ENCODE measurements at places on chromosomes 1 and 21.

GRCh38 chr21:17903029-17903806 lies 84.1 kb upstream of the C21orf91 start:
- DNase-seq: peak; percentile 67

GRCh38 chr1:194846488-194846887 lies 1660.1 kb upstream of the B3GALT2 start:
- peak; percentile 71 for DNase-seq

- no peak for DNase-seq
These were observed 29.3 kb downstream of the CAMK1G start for GRCh38 chr1:209612646-209613399.

DNA sequence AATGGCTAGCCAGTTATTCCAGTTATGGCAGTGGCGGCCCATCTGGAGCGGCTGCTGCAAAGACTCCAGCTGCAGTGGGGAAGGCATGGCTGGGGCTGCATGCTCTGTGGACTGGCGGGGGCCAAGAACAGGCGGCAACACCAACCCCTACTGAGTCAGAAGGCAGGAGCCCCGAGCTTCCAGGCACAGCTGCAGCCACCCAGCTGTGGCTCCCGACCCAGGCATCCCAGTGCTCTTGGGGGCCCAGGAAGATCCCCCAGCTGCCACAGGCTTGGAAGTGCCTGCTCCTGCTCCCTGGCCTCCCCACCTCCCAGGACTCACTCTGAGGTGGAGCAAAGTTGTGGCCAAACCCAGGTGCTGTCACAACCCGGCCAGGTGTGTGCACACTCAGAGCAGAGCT lies 317.0 kb upstream of the RRP15 start:
- no peak for DNase-seq

GRCh38 chr1:42311138-42311537 lies 23.9 kb downstream of the FOXJ3 start:
- DNase-seq: no peak

GRCh38 chr1:9317591-9318417 lies 25.1 kb downstream of the SPSB1 start:
- no peak for DNase-seq

DNA sequence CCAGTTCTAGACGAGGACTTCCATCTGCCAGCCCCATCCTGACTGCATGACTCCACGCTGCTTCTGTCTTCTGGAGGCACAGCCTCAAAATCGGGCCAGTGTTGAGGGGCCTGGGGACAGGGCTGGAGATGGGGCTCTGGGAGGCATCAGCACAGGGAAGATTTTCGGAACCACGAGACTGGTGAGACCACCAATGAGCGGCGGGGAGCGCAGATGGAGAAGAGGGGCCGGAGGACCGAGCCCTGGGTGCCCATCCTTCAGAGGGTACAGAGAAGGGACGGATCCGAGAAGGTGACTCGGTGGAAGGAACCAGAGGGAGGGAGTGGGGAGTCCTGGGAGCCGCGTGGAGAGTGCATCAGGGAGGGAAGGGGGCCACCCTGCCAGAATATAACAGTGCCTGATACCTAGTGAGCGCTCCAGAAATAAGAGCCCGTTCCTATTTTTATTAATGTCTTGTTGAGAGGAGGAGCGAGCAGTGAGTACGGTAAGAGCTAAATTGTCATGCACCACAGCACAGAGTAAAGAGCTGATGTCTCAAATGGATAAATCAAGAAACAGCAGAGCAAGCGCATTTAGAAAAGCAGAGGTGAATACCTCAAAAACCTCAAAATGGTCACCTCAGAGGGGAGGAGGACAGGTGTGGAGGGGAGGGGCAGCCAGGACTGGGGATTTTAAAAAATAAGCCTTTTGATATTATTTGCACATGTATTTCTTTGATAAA lies 26.2 kb upstream of the KIF26B start:
- no peak for DNase-seq

DNA sequence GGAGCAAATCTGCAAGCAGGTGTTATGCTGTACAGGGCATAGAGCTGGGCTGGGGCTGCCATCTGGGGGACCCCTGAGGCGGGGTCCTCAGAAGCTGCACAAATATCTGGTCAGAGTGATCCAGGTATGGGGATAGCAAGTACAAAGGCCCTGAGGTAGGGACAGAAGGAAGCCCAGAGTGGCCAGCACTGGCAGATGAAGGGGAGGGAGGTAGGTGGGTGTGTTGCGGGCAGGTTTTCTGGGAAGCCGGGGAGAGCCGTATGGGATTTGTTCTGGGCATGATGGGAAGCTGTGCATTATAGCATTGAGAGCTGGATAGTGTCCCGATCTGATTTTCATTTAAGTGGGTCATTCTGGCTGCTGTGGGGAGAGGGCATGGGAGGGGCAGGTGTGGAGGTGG lies 102.7 kb downstream of the ARHGEF10L start:
- DNase-seq: no peak

GRCh38 chr1:116674011-116674531 lies 6.5 kb upstream of the IGSF3 start:
- DNase-seq: no peak

GRCh38 chr1:185694081-185694480 lies 40.1 kb upstream of the HMCN1 start:
- peak; percentile 84 for DNase-seq

- no peak for DNase-seq
These were observed 76.8 kb downstream of the PLXNA2 start for GRCh38 chr1:208167261-208167869.

- DNase-seq: no peak
These were observed 809 bp upstream of the ZNF669 start for GRCh38 chr1:247104965-247105364.

DNA sequence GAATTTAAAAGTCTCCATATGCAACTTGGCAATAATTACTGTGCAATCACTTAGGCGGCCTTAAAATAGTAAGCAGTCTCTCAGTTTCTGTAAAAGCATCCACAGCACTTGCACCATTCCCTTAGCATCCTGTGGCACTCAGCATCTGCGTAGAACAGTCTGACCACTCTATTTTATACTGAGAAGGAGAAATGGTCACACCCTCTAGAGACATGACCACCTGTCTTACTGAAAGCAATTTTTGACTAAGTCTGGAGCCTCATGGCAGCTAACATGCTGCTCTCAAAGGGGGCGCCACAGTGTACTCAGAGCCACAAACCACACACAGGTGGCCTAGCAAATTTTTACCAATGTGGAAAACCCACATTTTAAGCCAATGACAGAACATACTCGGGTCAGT lies 62.0 kb downstream of the KCNK1 start:
- DNase-seq: peak; percentile 33

DNA sequence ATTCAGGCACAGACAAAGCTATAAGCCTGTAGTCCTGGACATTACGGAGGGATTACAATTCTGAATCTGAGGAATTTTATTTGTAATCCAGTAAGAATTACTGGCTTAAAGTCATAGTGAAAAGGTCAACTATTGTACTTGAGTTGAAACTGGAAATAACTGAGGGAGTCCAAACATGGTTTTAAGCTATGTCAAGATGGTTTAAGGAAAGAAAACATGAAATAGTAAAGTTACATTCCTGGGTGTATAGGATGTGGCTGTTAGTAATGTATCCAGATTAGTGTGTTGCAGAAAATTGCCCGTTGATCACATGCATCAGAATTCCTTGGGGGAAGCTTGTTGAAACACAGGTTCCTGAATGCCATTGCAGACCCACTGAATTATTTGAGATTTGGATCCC lies 124.8 kb upstream of the GORAB start:
- DNase-seq: no peak

DNA sequence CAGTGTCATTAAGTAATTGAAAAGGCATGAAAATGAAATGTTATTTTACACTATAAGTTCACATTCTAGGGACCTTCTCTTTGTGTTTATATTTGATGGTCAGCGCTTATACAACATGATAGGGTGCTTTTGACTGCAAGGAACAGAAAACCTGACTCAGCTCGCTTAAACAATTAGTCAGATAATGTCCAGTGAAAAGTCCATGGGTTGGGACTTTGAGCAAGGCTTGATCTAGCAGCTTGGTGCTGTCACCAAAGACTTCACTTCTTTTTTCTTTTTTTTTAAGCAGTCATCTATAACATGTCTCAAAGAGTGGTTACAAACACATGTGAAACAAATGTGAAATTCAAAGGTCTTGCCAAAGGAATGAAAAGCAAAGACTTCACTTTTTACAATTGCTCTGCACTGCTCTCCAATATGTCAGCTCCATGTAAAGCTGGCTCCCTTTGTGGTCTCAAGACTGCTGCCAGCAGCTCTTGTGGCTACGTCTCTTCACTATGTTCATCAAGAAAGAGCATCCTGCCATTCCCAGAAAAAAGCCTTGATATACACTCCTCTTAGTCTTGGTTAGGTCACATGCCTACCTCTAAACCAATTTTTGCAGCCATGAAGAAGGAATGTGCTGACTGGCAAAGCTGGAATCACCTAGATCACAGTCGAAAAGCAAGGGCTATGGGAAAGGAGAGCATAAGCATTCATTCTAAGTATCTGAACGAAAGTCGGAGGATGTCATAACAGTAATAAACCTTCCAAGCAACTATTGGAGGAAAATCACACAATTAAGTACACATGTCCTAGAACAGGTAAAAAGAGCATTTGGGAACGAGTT lies 15.2 kb downstream of the F3 start:
- no peak for DNase-seq

- DNase-seq: no peak
These were observed 87.1 kb downstream of the SLC5A9 start for GRCh38 chr1:48309564-48310082.

- DNase-seq: no peak
These were observed 829 bp upstream of the HES2 start for GRCh38 chr1:6420454-6421042.

DNA sequence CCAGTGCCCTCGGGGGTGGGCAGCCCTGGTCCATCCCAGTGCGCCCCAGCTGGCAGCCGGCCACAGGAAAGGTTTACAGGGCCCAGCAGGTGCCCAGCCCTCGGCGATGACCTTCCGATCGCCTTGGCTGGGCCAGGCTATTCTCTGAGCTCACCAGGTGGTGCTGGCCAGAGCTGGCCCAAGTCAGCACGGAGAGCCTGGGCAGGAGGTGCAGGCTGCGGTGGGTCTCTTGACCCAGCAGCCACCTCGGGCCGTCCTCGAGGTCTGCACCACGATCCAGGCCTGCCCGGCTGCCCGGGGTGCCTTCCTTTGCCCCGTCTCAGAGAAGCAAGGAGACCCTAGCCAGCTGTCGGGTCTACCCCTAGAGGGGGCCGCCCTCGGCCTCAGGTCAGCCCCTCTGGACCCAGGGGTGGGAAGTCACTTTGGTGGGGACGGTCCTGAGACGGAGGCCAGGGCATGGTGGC lies 370 bp downstream of the PERM1 start:
- no peak for DNase-seq

DNA sequence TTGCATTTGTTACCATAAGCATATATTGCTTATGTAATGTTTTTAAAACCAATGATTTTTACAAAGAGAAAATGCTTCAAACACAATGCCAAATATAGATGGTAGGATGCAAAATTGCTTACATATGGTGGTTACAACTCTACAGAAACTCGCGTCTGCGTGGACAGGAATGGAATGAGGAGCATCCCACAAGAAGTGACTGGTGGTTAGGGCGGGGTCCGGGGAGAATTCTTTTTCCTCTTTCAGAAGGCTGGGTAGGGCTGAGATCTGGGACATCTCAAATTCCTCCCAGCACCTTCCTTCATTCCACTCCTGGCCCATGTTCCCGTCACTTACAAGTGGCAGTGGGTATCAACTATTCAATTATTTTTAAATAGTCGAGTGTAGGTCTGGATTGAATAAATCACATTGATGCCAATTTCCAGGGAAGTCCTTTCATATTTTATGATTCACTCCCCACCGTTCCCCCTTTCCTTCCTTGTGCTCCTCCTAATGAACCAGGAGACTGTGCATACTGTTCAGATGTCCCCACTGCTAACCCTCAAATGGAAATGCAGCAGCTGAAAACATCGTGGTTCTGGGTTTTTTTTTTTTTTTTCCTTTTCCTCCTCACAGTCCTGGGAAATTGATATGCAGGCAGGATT lies 174.5 kb upstream of the POU3F1 start:
- no peak for DNase-seq

- DNase-seq: no peak
These were observed 35.8 kb downstream of the PTPRF start for GRCh38 chr1:43566382-43567044.

- no peak for DNase-seq
These were observed 305.5 kb downstream of the NFIA start for GRCh38 chr1:61387829-61388228.

DNA sequence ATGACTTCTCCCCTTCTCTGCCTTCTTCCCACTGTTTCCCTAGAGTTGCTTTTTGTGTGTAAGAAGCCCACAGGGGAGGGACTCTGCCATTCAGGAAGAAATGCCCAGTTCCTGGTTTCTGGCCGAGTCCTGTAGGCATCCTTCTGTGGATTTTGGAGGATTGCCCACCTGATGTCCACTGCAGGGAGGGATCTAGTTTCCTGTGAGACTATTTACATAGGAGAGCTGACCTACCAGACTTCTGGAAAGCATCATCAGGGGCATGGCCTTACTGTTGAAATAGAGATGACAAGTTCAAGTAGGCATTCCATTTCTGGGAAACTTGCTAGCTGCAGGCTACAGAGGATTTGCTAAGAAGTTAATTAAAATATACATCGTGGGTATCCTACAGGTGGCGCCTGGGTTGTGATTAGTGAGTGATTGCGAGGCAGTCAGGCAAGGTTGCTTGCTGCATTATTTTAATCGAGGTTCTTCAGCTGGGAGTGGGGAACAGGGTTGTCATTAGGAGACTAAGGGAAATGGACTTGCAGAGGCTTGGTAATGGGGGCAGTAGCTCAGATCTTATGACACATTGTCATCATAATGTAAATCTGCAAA lies 148.7 kb downstream of the HHAT start:
- no peak for DNase-seq

- DNase-seq: no peak
These were observed 32.8 kb upstream of the PTBP2 start for GRCh38 chr1:96688767-96689166.

DNA sequence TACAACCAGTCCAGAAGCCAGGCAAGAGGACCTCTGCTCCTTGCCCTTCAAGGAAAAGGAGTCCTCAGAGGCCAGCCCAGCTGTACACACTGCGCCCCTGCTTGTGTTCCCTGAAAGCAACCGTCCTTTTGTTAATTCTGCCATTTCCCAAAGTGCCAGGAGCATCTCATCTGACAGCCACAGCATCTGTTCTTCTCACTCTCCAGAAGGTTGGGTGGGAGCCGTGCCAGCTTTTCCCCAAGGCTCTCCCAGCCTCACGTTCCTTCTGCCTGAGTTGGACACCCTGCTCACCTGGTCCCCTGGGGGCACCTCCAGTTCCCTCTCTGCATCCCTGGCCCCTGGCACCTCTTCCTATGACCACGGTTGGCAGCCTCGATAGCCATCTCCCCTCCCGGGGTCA lies 10.5 kb upstream of the CNTN2 start:
- DNase-seq: no peak

- no peak for DNase-seq
These were observed 52.5 kb upstream of the DMRTB1 start for GRCh38 chr1:53406551-53407235.

GRCh38 chr1:8813991-8814390 lies 3.4 kb downstream of the RERE start:
- DNase-seq: no peak

DNA sequence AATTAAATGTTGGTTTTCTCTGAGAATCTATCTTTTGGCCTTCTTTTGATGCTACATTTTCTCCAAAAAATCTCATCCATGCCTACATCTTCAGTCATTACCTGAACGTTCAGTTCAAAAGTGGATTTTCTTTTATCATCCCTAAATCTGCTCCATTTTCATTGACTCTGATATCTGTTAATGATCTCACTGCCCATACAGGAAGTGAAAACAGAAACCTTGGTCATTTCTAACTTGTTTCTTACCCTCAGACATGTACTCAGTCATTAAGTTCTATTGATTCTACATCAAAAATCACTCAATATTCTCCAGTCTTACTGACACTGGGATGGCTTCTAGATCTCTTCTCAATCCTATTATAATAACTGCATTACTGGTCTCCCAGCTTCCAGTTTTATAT lies 22.7 kb downstream of the PRKACB start:
- DNase-seq: no peak

All from MM.1S (cell line).